ENCODE measurements at places on chromosomes 7 and 10.

DNA sequence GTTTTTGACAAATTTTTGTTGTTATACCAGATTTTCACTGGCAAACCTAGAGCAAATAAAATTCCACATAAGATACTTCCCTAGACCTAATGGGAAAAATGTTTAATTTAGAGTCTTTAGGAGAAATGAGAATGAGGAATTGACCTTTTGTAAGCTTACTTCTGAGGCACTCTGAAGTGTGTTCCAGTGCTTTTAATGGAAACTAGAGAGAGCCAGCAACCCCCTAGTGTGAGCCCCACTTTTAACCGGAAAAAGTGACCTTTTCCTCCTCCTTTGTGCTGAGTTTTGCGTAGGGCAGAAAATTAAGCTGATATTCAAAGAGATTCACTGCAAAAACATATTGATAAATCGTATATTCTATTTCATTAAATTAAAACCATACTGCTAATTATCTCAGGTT is 5.2 kb downstream of the IKZF1 start:
- DNase-seq: no peak

- no peak for DNase-seq
These were observed 6.6 kb upstream of the PDSS1 start for GRCh38 chr10:26690731-26691475.

GRCh38 chr10:62934258-62934657 is 118.1 kb upstream of the EGR2 start:
- DNase-seq: no peak

GRCh38 chr7:2540133-2540532 is 15.2 kb downstream of the BRAT1 start:
- no peak for DNase-seq

- DNase-seq: no peak
These were observed 25.0 kb upstream of the FZD1 start for GRCh38 chr7:91239171-91239604.

- DNase-seq: no peak
These were observed 7.8 kb downstream of the ADRA2A start for GRCh38 chr10:111084366-111085255.

All from spinal cord (tissue), 10 donors.